ENCODE measurements at places on chromosomes 6 and 20.

DNA sequence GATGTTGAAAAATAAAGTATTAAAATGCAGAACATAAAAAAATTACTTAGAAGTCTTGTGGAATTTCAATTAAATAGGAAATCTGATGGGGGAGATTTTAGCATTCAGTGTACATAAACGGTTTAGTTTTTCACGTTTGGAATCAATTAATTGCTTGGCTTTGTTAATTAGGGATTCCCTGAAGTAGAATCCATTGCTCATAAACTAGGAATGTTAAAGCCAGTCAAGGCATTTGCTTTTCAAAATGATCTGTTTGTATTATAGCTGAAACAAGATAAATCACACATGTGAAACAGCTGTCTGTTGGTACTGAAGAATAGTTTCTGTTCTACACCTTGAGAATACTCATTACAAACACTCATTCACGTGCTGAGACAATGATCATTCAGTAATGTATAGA lies 297.9 kb downstream of the TBC1D7 start:
- H3K27ac ChIP-seq: no peak overlapping the region
- no peak for DNase-seq
- H3K4me1 ChIP-seq: no peaks in the 10 kb centered on the region

DNA sequence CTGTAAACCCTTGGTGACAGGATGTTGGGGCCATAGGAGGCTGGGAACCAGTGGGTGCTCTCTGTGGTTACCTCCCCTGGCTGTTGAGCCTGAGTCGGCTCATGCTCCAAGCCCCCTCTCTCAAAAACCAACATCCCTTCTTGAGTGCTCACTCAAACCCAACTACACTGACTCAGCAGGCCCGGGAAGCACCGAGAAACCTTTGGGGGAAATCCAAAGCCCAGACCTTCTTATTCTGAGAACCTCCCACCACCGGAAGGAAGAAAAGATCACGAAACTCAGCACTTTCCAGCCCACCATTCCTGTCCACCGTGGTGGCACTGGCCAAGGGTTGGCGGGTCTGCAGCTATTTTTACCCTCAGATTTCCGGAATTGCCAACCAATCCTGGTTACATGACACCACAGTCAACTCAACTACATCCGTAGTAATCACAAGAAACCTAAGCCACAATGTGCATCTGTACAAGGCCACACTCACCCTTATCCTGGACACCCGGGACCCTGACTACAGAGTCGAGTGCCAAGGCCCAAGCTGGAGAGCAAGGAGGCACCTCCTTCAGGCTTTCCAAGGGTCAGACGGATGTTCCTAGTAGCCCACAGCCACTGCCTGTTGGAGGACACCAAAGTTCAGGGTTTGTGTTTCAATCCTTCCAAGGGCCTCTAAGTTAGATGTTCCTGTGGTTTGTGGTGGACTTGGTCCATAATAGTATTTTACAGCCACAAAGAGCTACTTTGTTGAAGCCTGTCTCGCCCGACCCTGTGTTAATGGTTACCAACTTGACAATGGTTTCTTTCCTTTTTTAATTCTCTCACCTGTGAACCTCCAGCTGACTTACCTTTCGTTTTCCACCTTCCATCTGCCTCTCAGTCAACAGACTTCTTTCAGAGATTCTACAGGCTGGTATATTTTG lies 317.0 kb downstream of the CDC5L start:
- no peaks in the 10 kb centered on the region for H3K27me3 ChIP-seq
- no peaks in the 10 kb centered on the region for H3K4me1 ChIP-seq
- no peak overlapping the region for H3K4me3 ChIP-seq
- H3K27ac ChIP-seq: no peak overlapping the region

GRCh38 chr6:3427687-3428085 lies 29.2 kb downstream of the SLC22A23 start:
- H3K36me3 ChIP-seq: no peaks in the 10 kb centered on the region
- no peak overlapping the region for H3K27ac ChIP-seq
- no peak overlapping the region for H3K4me3 ChIP-seq
- no peaks in the 10 kb centered on the region for H3K4me1 ChIP-seq
- no peaks in the 10 kb centered on the region for H3K27me3 ChIP-seq
- DNase-seq: no peak

DNA sequence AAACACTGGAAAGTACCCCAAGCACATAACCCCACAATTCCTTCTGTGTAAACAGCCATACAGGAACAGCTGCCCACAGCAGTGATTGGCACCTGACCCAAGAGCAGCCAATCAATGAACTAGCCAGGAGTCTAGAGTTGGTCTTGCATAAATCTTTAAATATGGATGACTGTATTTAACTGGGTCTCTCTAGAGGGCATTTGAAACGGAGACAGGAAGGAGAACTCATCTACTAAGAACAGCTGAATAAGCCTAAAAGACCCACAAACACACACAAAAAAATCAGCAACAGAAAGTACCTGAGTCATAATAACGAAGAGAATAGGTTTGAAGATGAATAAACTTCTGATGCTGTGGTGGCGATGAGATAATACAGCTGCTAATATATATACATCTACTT lies 49.0 kb upstream of the ASF1A start:
- peak overlapping the region; percentile 54 for H3K4me3 ChIP-seq
- H3K36me3 ChIP-seq: peaks cover 7% of the 10 kb centered on the region
- H3K27me3 ChIP-seq: no peaks in the 10 kb centered on the region
- DNase-seq: peak; percentile 89
- H3K4me1 ChIP-seq: peaks cover 69% of the 10 kb centered on the region

DNA sequence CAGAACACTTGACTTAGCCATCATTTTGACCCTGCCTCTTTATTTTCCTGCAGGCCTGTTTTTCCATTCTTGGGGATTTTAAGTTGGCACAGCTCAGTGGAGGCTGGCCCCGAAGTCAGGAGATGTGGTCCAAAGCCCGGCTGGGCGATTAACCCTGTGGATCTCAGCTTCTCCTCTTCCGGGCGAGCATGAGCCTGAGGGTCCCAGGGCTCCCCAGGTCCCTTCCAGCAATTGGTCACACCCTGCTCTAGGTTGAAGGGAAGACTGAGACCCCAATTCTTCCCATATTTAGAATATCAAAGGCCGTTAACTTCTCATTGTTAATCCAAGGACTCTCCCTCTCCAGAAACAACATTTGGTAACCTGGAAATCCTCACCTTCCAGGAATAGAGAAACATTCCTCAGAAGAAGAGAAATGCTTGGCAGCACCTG lies 2.3 kb downstream of the THBS2 start:
- H3K4me3 ChIP-seq: no peak overlapping the region
- no peak overlapping the region for H3K27ac ChIP-seq
- H3K4me1 ChIP-seq: no peaks in the 10 kb centered on the region
- DNase-seq: no peak

DNA sequence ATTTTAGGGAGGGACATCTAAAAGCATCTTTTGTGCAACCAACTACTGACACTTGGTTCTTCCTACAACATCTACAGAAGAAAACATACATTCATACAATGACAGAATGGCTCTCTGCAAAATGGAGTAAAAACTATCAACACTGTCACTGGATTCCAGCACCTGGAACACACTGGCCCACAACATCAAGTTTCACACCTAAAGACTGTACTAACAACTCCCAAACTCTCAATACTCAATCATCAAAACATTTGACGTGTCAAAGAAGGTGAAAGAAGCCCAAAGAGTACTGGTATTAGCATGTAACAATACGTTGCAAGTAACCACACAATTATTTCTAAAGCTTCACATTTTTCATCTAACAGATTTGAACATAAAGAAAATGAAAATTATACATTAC lies 2.1 kb downstream of the CPNE1 start:
- H3K4me3 ChIP-seq: peak overlapping the region; percentile 96
- DNase-seq: no peak
- no peak overlapping the region for H3K27ac ChIP-seq
- H3K27me3 ChIP-seq: no peaks in the 10 kb centered on the region
- peaks cover 43% of the 10 kb centered on the region for H3K4me1 ChIP-seq
- H3K36me3 ChIP-seq: peaks cover 27% of the 10 kb centered on the region

DNA sequence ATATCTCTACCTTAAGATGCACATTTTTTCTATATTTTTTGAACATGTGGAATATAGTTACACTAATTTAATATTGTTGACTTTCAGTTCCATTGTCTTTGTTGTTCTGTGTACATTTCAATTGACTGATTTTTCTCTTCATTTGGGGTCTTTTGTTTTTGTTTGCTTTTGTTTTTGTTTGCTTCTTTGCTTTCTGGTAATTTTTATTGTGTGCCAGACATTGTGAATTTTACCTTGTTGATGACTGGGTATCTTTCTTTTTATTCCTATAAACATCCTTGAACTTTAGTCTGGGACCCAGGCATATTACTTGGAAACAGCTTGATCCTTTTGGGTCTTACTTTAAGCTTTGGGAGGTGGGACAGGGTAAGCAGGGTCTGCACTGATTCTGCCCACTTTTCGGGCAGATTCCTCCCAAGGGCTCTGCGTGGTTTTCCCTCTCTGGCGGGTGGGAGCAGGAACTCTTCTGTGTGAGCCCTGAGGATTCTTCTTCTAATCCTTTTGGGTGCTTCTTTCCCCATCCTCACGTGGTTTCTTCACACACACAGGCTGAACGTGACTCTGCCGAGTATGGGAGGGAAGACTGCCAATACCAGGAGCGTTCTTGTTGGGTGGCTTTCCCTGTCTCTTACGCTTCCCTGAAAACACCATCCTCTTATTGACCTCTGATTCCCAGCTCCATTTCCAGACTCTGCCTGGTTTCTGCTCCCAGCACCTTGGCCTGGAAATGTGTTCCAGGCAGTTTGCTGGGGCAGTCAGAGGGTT lies 200.5 kb downstream of the ARID1B start:
- H3K4me3 ChIP-seq: peak overlapping the region; percentile 69
- peaks cover 99% of the 10 kb centered on the region for H3K4me1 ChIP-seq
- no peaks in the 10 kb centered on the region for H3K36me3 ChIP-seq
- H3K27me3 ChIP-seq: no peaks in the 10 kb centered on the region

GRCh38 chr6:134175532-134176263 lies 123.3 kb upstream of the SLC2A12 start:
- H3K4me1 ChIP-seq: peaks cover 30% of the 10 kb centered on the region
- no peaks in the 10 kb centered on the region for H3K27me3 ChIP-seq
- DNase-seq: no peak
- H3K4me3 ChIP-seq: peak overlapping the region; percentile 59
- H3K27ac ChIP-seq: no peak overlapping the region
- H3K36me3 ChIP-seq: no peaks in the 10 kb centered on the region

GRCh38 chr6:42845327-42845694 lies 34.1 kb upstream of the RPL7L1 start:
- H3K27me3 ChIP-seq: no peaks in the 10 kb centered on the region
- DNase-seq: no peak
- H3K36me3 ChIP-seq: peaks cover 4% of the 10 kb centered on the region

GRCh38 chr20:46569961-46570360 lies 19.5 kb upstream of the OCSTAMP start:
- no peak overlapping the region for H3K4me3 ChIP-seq
- H3K27me3 ChIP-seq: no peaks in the 10 kb centered on the region
- H3K4me1 ChIP-seq: no peaks in the 10 kb centered on the region
- no peak overlapping the region for H3K27ac ChIP-seq
- DNase-seq: no peak
- no peaks in the 10 kb centered on the region for H3K36me3 ChIP-seq

- H3K36me3 ChIP-seq: no peaks in the 10 kb centered on the region
- H3K27me3 ChIP-seq: no peaks in the 10 kb centered on the region
- no peak overlapping the region for H3K27ac ChIP-seq
These were observed 6.0 kb upstream of the FOXC1 start for GRCh38 chr6:1603708-1604107.

DNA sequence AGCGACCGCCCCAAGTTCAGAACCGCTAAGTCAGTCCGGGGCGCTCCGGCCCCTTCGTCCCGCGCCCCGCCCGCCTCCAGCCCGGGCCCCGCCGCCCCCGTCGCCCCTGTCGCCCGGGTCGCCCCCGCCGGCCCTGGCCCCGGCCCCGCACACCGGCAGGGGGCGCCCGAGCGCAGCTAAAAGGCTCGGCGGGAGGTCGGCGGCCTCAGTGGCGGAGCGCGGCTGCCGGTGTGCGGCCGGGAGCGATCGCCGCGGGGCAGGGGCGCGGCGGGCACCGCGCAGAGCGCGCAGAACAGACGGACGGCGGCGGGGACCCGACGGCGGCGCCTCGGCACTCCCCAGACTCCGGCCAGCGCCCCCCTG lies at the start of gene FNDC1:
TSS of gene FNDC1 (plus strand) at position 208 of the 363 bp plus-strand sequence. CDS start 197 bp downstream, outside the sequence.
- DNase-seq: peak; percentile 92
- H3K27me3 ChIP-seq: no peaks in the 10 kb centered on the region
- peaks cover 58% of the 10 kb centered on the region for H3K4me1 ChIP-seq
- peak within 1 kb of the TSS; percentile 94 for H3K27ac ChIP-seq
- H3K4me3 ChIP-seq: peak within 1 kb of the TSS; percentile 70

DNA sequence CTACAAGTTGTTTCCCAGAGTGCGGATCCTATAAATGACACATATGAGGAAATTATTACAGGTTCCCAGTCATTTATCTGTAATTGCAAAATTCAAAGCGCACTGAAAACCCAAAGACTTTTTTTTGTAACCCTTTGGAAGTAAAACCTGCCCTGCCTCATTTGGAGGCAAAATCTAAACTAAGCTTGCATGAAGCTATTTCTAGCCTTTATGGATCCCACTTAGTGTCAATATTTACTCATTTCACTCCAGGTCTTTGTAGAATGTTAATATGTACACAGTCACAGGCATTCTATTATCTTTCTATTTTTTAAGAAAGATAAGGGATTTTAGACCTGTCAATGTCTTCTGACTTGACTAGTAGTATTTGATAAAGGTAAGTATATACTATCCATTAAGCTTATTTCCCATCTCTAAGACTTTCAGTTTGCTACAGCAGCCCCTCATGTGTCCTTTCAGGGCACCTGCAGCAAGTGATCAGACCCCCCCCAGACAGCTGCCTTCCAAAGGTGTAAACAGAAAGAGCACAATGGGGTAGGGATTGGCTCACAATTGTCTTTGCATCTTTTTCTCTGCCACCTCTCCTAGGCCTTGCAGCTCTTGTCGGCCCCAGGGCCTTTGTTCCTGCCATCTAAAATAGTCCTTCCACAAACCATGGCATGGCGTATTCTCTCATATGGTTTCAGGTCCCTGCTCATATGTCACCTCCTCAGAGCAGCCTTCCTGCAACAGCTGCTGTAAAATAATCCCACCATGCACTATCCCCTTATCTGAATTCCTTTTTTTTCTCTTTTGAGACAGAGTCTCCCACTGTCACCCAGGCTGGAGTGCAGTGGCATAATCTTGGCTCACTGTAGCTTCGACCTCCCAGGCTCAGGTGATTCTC lies 1.3 kb upstream of the REPS1 start:
- H3K4me1 ChIP-seq: peaks cover 33% of the 10 kb centered on the region
- H3K36me3 ChIP-seq: no peaks in the 10 kb centered on the region
- no peaks in the 10 kb centered on the region for H3K27me3 ChIP-seq
- no peak overlapping the region for H3K27ac ChIP-seq
- no peak overlapping the region for H3K4me3 ChIP-seq
- no peak for DNase-seq

Measured in Karpas-422 (cell line).